Naive B cell (primary cell): ENCODE measurements at places on chromosomes 1 and 21.

GRCh38 chr1:31855038-31855845 lies 39.4 kb upstream of the SPOCD1 start:
- DNase-seq, result no peak

- no peak for DNase-seq
These were observed 92.4 kb upstream of the RALGPS2 start for GRCh38 chr1:178632653-178633052.

DNA sequence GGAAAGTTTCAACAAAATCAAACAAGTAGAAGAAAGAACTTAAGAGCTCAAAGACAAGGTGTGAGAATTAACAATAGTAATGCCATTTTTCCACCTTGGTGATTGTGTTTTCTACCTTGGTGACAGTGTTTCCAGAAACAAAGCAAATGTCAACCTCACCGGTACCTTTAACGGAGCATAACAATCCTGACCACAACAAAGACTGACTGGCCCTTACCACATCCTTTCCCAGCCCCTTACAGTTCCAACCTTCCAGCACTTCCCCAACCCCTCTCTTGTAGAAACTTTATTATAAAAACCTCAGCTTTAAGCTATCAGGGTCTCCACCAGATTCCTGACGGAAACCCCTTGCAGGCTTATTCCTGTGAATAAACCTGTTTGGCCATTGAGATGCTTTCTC lies 16.7 kb downstream of the STYXL2 start:
- no peak for DNase-seq

GRCh38 chr1:217717959-217718358 lies 86.8 kb downstream of the SPATA17 start:
- no peak for DNase-seq

DNA sequence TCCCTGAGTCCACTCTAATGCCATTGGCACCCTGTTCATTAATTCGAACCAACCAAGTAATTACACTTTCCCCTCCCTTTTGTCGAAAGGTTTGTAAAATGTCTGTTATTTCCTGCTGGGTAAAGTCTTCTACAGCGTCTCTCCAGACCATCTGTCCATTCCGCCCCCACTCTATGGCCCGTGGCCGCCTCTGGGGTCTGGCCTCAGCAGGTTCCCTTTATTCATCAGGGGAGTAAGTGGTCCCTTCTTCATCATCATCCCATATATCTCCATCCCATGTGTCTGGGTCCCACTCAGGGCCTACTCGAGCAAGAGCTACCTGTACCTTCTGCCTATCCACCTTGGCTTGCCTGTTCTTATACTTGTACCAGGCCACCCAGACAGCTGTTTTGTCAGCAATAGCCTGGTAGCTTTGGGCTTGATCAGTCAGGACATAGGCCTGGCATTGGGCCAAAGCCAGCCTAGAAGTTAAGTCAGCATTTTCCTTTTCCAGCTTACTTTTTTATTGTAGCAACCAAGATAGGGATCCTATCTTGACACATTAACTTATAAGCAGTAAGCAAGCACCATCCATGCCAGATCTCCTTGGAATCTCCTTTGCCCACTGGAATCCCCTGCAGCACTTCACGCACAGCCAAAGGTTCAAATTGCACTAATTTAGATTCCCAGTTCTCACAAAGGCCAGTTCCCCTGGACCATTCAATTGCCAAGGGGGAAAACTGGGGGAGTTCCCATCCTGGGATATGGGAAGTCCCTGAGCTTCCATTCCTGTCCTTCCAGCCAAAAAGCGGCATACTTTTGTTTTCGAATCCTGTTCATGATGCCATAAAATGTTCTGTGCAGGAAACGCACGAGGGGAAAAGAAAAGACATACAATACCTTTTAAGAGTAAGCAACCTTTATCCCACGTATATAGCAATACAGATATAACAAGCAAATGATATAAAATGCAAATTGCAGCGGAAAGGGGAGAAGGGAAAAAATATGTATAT lies 6.6 kb upstream of the STUM start:
- DNase-seq, result no peak

- no peak for DNase-seq
These were observed 27.8 kb downstream of the WNT2B start for GRCh38 chr1:112536561-112536960.

DNA sequence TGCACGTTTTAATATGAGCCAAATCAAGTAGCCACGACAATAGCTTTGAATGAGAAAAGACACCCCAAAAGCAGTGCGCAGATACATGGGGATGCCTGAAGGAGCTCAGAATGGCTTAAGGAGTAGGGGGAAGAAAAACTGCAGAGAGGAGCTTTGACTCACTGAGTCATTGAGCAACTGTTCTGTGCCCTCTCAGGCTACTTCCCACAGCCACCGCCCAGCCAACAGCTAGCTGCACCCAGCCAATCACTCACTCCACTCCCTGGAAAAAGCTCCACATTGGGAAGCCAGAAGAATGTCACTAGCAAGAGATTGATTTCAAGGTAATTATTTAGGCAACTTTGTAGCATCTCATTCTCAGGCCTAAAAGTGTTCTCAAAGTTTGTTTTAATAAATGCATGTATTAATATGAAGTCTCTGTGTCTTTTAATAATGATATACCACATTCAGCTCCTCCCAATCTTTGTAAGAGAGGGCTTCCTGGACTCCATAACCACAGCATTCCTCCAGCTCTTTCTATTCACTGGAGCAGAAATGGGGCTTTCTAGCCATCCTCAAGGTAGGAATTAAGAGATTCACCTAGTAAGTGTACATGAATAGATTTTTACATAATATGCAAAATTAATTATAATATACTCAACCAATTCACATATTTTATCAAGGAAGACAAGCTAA lies 16.8 kb downstream of the DUSP10 start:
- no peak for DNase-seq

DNA sequence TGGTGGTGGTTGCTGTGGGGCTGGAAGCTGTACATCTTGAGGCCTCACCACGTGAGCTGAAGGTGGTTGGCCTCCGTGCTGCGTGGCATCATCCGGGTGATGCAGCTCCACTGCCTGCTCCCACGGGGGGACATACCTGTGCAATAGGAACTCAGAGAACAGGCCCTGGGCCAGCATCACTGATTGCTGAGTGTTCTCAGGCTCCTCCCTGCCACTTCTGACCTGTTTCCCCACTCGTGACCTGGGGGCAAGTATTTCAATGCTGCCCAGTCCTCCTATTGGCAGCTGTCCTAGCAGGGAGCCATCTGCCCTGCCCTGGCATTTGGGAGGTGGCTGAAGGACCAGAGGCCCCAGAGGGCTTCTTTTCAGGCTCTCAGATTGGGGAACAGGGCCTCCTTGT lies 26.1 kb downstream of the PTPRF start:
- DNase-seq, result no peak

DNA sequence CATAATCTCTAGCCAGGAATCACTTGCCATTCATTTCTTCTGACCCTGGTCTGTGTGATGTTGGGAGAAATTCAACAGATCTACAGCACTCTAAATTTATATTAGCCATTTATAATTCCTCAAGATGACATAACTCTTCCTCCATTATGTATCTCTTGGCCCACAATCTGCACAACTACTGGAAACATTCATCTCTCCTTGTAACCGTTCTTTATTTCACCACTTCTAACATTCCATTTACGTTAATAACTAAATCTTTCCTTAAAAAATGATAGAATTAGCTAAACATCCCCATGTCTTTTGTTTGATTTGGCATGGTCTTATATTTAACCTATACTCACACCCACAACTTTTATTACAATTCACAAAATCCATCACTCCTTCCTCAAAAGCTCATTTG lies 166.0 kb downstream of the COL11A1 start:
- DNase-seq, result no peak

DNA sequence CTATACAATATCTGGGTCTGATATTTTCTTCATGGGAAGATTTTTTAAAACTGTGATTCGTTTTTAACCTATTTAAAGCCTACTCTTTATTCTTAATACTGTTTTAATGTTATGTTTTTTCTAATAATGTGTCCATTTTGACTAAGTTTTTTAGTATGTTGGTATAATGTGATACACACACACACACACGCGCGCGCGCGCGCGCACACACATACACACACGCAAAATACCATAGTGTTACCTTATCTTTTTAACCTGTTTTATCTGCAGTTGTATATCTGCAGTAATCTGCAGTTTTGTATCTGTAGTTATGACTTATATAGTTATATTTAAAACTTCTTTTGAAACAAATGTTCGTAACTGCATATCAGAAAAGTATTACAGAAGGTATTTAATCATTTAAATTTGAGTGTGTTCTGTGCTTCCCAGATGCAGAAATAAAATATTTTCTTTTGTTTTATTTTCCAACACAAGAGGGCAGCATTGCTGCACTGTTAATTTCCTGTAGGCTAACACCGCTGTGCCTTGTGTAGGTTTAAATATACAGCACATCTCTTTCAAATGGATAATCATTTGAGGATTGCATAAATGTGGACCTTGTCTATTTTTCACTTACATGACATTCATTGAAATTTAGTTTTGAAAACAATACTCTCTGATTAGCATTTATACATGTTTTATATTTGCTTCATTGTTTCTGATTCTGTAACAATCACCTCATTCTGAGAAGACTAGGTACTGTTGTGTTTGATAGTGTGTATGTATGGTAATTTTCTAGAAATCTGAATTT lies 166.1 kb downstream of the PDE4B start:
- DNase-seq, result peak; percentile 48

GRCh38 chr1:228508840-228509415 lies 21.7 kb downstream of the RNF187 start:
- DNase-seq, result no peak

DNA sequence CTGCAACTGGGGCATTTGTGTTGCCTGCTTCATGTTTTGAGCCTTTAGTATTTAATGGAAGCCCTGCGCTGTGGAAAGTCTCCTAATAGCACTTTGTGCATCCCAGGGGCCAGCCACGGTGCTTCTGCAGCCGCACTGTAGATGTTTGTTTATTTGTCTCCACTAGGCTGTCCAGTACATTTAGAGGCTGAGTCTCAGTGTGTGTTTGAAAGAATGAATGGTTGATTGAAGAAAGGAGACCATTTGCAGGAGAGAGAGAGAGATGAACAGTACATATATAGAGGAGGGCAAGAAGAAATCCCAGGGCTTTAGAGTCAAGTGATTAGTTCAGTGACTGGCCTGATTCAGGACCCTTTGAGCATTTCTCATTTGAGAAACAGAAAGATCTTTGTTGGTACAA lies 33.9 kb downstream of the MPZL1 start:
- DNase-seq, result no peak

DNA sequence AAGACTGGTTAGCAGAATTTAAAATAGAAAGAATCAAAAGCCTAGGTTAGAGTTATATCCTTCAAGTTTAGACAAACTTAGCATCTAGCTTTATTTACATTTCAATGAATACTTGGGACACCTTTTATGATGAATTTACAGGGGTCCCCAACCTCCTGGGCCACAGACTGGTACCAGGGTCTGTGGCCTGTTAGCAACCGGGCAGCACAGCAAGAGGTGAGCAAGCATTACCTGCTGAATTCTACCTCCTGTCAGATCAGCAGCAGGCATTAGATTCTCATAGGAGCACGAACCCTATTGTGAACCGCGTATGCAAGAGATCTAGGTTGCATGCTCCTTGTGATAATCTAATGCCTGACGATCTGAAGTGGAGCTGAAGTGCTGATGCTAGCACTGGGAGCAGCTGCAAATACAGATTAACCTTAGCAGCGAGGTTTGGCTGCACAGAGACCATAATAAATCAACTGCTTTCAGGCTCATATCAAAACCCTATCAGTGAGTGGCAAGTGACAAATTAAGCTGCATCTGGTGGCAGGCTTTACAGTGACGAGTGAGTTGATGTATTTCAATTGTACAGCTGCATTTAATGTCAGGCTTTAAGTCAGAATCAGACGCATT lies 82.0 kb downstream of the UCHL5 start:
- no peak for DNase-seq

- DNase-seq, result no peak
These were observed 18.9 kb downstream of the CAPN2 start for GRCh38 chr1:223731133-223731770.

DNA sequence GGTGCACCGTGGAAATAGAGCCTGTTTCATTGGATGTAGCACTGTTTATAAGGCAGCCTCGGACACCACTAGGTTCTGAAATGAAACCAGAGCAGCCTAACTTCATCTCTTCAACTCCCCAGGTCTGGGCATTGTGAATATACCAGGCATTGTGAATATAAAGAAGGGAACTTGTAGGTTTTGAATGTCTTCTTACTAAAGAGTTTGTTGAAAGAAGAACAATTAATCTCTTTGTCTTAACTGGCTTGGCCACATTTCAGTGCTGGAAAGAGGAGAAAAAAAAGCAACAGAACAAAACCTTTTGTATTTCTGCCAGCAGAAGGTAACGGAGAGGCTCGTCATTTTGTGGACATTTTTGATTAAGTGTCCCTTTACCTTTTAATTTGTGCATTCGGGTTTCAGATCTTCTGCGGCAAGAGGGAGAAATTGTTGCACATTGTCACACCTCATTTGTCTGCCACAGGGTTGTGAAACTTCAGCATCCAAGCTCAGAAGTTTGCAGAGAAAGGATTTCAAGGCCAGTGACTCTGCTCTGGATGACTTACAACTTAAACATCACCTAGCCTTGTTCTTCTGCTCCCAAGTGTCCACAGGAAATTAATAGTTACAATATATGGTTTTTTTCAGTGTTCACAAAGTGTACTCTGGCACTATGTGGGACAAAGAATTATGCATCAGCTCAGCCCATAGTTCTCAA lies 158.3 kb downstream of the KAZN start:
- DNase-seq, result no peak

- DNase-seq, result no peak
These were observed 48.5 kb upstream of the ZNF644 start for GRCh38 chr1:91070298-91070697.

DNA sequence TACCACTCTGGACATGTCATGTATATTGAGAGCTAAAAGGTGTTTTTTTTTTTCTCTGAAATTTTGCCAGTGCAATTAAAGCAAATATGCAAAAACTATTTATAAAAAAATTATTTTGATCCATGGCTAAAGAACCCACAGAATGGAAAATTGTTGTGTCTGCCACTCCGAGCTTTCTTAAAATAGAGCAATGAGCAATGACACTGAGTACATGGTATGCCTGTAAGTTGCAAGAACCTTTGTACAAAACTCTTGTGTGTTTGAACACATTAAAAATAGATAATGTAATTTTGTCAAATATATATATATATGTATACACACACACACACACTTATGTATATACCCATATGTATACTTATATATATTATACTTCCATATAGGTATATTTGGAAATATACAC lies 1530.9 kb upstream of the B3GALT2 start:
- DNase-seq, result no peak

DNA sequence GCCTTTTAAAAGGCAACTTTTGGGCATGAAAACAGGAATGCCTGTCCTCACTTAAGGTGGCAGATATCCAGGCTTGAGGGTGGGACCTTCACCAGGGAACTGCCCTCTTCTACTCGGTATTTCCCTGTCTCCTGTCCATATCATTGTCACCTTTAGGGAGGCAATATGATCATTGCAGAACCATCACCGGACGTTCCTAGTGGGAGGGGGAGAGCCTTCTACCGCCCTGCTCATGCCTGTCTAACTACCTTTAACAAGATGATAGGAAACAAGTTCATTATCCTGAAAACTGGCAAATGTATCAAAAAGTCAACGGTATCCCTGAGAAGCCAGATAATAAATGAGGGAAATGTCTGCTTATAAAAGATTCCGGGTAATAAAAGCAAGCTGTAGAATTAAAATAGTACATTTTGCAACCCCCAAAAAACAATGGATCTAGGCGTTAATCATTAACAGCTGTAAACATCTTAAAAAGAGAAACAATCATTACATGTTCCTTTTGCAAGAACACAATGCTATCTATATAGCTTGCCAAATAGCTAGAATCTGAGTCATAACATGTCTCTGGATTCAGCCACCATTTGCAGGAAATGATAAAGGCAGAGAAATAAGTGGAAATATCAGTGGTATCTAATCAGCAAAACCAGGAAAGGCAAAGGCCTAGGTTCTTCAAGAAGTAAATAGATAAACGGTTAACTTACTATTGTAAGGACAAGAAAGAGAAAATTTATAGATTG lies 852.9 kb upstream of the ADGRL4 start:
- DNase-seq, result no peak
